ENCODE measurements at places on chromosomes 12 and 14.

DNA sequence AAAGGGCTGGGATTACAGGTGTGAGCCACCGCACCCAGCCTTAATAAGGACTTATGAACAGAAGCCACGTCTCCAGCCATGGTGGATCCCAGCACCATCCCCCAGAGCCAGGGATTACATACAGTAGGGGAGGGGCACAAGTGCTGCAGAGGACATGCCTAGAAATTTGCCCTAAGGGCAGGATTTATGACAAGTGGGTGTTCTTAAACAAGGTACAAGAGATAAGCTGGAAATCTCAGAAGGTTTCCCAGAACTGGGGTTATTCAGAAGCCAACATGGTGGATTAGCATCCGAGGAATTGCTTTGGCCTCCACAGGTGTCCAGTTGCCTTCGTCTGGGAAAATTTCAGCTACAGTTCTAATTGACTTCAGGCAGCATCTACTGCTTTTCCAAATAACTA, 114.4 kb upstream of the EGLN3 start:
- DNase-seq, result no peak

DNA sequence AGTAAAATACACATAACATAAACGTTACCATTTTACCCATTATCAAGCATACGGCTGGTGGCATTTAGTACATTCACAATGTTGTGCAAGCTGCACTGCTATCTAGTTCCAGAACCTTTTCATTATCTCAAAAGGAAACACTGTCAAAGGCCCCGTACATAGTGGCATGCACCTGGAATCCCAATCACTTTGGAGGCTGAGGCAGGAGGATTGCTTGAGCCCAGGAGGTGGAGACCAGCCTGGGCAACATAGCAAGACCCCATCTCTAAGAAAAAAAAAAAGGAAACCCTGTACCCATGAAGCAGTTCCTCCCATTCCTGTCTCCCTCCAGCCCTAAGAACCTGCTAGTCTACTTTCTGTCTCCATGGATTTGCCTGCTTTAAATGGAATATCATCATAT, 7.4 kb upstream of the HVCN1 start:
- DNase-seq, result no peak

DNA sequence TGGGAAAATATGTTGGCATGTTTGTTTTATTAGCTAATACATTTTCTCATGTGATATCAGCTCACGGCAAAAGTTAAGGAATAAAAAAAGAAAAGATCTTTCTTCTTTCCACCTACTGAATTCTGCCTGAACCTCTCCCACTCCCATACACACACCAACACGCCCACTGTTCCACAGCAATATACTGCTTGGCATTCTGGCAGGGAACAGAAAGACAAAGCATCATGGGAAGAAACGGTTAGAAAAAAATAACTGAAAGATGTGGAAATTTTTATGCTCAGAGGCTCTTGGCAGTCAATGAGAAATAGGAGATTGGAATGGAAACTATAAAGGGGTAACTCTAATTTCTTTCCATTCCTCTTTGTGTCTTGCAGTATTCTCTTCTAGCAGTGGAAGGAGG, 268.5 kb downstream of the FOXG1 start:
- no peak for DNase-seq

DNA sequence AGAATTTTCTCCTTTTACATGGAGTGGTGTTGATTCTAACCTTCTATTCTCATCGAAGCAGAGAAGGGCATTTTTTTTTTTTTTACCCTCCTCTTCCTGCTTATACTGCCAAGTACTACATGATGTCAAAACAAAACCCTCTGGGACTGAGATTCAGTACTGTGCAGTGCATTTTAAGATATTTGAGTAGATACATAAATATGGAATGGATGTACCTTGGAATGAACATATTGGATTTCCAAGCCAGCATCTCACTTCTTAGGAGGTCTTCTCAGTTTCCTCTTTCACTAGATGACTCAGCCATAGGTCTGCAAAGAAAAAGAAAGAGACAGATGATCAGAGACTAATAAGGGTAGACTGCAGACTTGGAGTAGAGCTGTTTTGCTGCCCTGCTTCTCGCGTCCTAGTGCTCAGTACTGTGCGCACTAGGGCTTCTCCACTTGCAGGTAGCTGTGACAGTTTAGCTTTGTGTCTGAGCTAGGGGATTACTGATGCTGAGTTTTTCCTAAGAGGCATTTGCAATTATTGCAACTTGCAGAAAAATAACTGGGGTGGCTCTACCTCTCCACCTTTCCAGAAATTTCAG, 20.4 kb downstream of the TPH2 start:
- DNase-seq, result no peak

DNA sequence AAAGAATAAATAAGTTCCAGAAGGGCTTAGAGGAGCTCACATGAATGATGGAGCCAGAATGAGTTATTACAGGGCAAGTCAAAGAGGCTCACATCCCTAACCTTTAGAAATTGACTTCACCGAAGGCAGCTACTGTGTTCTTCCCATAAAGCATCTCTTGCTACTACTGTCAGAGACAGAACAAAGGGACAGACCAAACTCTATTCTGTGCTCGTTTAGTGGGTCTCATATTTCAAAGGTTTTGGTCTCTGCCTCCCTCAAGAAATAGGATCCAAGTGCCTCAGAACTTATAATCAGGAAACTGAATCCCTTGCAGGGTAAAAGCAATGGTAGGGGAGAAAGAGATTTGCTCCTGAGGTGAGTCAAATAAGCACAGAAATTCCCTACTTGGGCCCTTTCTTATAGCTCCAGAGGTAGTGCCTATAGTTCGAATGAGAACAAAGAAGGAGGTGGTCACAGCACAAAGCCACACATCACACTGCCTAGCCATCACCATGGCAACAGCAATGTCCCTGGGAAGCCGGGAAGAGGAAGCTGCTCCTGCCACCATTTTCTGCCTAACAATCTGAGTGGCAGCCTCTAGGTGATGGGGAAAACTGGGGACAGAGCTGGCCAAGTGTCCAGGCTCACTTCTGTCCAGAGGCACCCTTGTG, 294.9 kb downstream of the FOXN3 start:
- no peak for DNase-seq

DNA sequence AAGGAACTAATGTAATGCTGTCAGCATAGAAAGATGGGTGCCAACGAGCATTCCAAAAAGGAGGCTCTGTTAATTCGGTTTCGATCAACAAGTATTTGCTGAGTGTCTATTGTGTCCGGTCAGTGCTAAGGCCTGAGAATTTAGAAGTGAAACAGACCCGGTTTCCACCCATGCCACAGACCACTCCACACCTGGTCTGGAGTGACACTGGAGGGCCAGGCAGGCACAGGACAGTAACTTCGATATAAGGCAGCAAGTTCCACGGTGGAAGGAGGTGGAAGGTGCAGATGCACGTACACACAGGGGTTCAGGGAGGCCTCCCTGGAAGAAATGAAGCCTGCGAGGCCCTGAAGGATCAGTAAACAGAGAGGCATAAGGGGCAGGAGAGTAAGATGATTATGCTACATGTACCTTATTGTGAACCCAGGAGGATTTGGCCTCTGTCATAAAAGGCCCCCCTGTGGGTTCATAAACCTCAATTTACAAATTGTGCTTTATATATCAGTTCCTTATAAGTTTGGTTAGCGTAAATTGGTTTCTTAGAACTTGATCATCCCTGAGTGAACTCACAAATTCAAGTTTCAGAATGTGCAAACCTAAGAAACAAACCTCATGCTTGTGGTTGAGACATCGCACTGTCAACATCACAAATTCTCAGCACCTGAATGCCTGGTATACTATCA, 25.9 kb downstream of the SSH1 start:
- DNase-seq, result no peak

DNA sequence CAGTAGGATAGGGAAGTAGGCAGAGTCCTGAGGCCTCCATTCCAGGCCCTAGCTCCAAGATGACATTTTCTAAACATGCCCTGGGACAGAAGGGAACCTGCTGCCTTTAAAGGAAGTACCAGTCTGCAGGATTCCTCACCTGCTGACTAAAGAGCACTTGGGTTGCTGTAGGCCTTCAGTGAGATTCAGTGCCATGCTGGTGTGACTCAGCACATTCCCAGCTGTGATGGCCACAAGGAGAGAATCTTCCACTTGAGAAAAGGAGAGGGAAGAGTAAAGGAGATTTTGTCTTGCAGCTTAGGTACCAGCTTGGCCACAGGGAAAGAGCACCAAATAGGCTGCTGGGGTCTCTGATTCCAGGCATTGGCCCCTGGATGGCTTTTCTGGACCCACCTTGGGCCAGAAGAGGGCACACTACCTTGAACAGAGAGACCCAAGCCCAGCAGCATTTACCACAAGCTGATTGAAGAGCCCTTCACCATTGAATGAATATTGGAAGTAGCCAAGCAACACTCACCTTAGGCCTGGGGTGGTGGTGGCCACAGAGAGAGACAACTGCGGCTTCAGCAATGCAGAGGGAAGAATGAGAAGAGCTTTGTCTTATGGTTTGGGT, 498.3 kb downstream of the KCNH5 start:
- DNase-seq, result no peak

GRCh38 chr14:93049867-93050331, 65.8 kb downstream of the ITPK1 start:
- no peak for DNase-seq

DNA sequence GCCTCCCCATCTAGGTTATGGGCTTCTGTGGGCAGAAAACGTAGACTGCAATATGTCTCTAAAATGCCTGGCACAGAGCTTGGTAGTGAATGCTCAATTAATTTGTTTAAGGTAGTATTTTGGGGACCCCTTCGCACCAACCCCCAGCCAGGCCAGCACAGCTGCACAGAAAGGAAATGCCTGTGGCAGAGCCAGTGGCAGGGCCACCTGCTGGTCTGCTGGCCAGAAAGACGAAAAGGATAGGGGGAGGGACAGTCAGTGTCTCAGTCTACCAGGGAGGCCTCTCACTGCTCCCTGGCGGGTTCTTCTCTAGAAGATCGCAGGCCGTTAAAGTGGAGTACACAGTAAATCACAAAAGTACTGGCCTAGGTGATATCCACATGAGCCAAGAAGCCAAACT, 3.5 kb downstream of the RAB15 start:
- no peak for DNase-seq

DNA sequence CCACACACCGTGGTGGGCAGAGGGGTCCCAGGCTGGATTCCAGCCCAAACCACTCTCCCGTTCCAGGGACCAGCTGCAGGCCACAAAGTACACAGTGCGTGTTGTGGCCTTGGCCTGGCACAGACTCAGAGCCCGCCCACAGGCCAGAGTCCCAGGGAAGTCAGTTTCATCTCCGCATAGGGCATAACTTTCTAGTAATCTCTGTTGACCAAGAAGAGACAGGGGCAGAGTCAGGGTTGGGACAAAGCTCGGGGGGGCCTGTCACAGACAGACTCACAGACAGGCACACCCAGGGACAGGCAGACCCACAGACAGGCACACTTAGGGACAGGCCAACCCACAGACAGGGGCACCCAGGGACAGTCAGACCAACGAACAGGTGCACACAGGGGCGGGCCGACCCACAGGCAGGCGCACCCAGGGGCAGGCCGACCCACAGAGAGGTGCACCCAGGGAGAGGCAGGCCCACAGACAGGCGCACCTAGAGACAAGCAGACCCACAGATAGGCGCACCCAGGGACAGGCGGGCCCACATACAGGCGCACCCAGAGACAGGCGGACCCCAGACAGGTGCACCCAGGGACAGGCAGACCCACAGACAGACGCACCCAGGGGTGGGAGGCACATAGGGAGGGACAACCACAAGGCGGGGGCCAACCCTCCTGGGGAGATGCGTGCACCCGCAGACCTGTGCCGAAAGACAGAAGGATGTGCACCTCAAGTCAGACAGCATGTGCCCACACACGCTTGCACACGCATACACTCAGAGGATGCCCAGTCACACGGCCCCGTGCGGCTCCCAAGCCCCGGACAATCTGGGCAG, 323.3 kb upstream of the RTL1 start:
- DNase-seq, result no peak

DNA sequence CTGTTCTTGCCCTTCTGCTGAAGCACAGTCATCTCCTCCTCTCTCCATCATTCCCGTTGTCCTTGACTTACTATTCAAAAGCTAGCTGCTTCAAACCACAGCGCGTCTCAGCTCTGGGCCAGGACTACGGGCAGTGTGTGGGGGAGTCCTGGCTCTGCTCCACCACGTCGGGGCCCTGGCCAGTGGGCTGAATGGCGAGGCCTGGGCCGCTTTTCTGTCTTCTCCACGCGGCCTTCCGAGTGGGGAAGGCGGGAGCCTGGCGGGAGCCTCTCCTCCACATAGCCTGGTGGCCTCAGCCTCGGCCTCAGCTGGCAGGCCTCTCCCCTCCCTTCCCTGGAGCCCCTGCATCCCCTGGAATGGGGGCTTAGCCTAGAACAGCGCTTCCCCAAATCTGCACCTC, 16.5 kb downstream of the ANKRD9 start:
- DNase-seq, result no peak

GRCh38 chr12:49627752-49628360, 4.5 kb downstream of the PRPF40B start:
- no peak for DNase-seq

DNA sequence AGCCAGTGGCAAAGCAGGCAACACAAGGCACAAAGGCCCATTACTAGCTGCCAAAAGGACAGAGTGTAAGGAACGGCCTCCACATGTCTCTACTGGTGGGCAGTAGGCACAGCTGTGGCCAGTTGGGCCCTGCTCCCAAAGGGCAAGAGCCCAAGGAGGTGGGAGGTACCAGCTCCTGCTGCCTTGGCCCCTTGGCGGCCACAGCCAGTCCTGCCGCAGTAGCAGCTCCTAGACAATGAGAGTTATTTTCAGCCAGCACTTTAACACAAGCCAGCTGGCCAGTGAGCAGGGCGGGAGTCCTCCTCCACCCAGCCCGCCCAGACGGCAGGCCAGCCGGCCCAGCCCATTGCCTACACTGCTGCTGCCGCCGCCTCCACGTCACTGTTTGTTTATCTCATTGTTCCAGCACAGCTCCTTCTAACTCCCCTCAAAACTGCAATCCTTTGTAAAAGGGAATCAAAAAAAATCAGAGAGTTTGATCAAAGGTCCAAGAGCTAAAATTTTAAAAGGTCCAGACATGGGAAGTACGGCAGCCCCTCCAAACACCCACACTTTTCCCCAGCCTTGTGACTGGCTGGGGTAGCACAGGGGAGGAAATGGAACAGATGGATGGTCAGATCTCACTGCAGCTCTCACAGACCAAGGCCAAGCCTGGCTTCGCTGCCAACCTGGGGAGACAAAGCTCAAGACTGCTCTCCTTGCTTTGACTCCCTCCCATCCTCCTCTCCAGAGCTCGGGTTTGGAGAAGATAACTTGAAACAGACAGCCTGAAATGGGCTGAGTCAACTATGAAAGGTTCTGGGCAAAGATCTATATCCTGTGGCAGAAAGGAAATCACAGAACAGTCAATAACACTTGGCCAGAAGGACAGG, 33.5 kb downstream of the FMNL3 start:
- peak; percentile 33 for DNase-seq

GRCh38 chr12:66423266-66423665, 121.0 kb downstream of the HELB start:
- DNase-seq, result no peak

DNA sequence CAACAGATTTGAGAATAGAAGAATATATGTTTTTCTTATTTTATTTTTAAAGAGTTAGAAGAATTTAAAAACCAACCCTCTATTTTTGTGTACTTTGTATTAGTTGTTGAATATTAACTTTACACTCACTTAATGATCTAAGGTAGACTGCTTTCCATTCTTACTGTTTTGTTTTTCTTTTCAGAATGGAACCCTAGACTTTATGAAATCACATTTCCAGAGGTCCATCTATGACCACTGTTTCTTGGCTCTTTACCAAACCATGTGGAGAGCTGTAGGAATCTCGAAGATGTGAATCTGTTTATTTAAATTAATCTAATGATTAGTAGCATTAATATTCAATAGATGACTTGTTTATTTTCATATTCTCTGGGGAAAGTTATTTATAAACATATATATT, 7.2 kb upstream of the PIK3C2G start:
- DNase-seq, result no peak

GRCh38 chr14:54829486-54830224, 73.0 kb downstream of the GCH1 start:
- DNase-seq, result no peak

Data from inflammatory macrophage (primary cell).